ENCODE measurements at places on chromosomes 5 and 9. TPM values are rescaled to one million over a fixed set of nuclear protein-coding genes. Genes with fewer than 3 reads are reported as not detected.

- peak; percentile 26 for DNase-seq
Measured at GRCh38 chr5:1537603-1538154, 13.9 kb upstream of the LPCAT1 start.

GRCh38 chr5:32597041-32597629, 11.8 kb downstream of the SUB1 start:
- no peak for DNase-seq

DNA sequence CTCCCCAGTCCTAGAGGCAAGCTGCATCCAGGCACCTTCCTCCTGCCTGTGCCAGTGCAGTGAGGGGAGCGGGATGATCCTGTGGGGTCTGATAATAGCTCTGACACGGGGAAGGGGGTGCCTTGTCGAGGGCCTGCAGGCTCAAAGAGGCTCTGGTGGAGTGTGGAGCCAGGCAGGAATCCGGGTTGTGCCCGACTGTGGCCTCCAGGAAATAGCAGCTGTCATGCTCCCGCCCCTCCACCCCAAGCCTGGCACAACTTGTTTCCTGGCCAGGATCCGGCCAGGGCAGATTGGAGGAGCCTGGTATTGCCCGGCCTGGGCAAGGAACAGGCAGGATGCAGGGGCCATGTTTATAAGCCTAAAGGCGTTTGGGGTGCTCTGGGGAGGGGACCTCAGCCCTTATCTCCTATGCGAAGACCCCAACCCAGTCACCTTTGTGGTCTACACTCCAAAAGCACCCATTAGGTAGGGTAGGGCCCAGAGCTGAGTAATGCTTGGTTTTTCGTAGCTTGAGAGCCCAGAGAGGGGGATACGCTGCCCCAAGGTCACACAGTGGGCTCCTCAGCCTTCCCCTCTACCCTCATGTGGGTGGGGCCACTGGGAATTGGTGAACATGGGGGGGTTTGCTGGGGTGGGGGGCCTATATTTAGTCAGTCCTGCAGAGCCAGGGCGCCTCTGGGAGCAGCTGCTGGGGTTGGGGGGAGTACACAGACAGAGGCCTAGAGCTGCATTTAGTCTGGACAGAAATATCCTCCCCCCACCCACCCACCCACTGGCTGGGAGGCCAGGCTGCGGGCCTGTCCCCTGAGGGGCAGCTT, 12.2 kb downstream of the CXXC5 start:
- DNase-seq, result no peak

TAS2R1 gene
- total RNA-seq, result not detected

SMARCA2 gene
- total RNA-seq, result 152 TPM
